Neural crest cell (in vitro differentiated cells): ENCODE measurements at places on chromosomes 5 and 9.

GRCh38 chr9:80030801-80031200 lies 459.0 kb downstream of the TLE4 start:
- no peak for DNase-seq

DNA sequence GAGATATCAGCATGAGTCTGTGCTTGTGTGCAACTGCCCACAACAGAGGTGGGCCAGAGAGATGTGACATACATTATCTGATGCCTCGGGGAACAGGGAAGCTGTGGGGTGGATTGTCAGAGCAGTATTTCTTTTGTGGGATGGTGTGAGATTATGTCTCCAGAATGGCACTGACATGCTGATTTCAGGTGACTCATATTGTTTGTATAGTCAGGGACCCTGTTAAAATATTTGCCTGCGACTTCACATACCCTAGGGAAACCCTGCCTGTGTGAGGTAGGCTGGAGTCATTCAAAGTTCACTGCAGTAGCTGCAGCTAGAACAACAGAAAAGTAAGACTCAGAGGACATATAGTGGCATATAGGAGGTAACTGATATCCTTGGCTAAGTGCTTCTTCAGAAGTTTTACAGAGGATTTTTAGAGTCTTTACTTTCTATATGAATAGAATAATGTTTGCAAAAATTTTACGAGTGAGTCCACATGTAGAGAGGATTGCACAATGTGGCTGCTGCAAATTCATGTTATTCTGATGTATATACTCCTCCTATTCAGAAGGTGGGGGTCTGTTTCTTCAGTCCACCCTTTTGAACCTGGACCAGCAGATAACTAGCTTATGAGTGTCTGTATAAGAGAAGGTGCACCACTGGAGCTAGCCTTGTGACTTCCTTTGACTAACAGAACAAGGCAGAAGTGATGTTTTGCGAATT lies 89.3 kb downstream of the MACIR start:
- no peak for DNase-seq

- DNase-seq, result no peak
Observed at GRCh38 chr9:121009650-121010049, 40.4 kb downstream of the C5 start.

- no peak for DNase-seq
Observed at GRCh38 chr5:24854350-24854749, 209.6 kb upstream of the CDH10 start.

DNA sequence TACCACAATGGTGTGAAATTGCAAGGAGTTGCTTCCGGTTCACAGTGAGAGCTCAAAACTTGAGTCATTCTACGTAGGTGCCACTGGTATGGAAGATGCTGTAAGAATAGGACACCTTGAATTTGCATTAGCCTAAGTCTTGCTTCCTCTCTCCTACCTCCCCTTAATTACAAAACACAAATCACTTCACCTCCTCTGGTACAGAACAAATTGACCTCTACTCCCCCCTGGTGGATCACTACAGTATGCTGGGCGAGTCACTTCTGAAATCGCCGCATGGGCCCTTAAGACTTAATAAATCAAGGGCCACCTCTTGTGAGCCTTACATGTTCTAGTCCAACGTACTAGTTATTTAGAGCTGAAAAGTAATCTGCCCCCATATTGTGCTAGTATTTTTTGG lies 145.3 kb upstream of the SMARCA2 start:
- peak; percentile 14 for DNase-seq

- DNase-seq, result no peak
Observed at GRCh38 chr9:90017679-90018078, 412.9 kb downstream of the GADD45G start.

- DNase-seq, result no peak
Observed at GRCh38 chr9:137228506-137228967, 1.2 kb downstream of the RNF224 start.

GRCh38 chr5:2110137-2110933 lies 227.6 kb upstream of the IRX4 start:
- DNase-seq, result no peak

GRCh38 chr9:133992780-133993634 lies 883 bp upstream of the VAV2 start:
- peak; percentile 60 for DNase-seq

GRCh38 chr5:174736331-174736721 lies 11.9 kb downstream of the MSX2 start:
- no peak for DNase-seq

GRCh38 chr9:118618849-118619248 lies 750.4 kb downstream of the BRINP1 start:
- DNase-seq, result no peak

DNA sequence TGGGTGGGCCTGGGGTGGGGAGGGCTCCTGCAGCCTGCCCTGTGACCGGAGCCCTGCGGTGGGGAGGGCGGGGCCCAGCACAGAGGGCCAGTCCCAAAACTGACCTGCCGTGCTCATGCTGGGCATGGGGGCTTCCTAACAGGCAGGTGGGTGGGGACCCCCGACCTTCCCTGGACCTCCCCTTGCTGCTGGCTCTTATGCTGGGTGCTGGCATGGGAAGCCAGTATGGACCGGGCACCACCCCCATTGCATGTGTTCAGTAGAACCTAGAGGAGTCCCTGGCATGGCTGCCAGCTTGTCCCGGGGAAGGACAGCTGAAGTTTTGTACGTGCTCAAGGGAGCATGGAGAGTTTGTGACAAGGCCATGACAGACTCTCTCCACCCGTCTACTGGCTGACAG lies 37.1 kb downstream of the WNK2 start:
- DNase-seq, result no peak

GRCh38 chr5:65037831-65038815 lies 269.4 kb downstream of the CWC27 start:
- no peak for DNase-seq

GRCh38 chr5:44645502-44645901 lies 163.2 kb upstream of the MRPS30 start:
- DNase-seq, result no peak

DNA sequence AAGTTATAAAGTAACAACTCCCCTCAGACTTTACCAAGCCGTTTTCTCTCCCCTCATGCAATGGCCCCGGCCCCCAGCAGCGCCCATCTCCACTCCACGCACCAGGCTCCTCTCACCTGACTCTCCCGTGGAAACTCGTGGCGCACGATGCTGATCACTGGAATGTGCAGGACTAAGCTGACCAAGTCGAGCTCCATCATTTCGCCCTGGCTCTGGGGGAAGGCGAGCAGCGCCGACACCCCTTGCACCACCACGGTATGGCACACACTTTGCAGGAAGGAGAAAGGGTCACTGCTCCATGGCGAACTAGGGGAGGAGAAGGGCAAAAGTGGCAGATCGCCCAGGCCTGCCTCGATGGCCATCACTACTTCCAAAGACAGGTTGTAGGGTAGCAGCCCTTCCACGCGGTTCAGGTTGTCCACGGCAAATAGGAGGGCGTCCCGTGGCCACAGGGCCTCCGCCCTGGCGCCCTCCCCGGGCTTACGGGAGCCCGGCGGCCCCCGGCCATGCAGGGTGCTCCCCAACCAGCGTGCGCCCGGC lies 1.2 kb downstream of the GRIN3A start:
- no peak for DNase-seq

DNA sequence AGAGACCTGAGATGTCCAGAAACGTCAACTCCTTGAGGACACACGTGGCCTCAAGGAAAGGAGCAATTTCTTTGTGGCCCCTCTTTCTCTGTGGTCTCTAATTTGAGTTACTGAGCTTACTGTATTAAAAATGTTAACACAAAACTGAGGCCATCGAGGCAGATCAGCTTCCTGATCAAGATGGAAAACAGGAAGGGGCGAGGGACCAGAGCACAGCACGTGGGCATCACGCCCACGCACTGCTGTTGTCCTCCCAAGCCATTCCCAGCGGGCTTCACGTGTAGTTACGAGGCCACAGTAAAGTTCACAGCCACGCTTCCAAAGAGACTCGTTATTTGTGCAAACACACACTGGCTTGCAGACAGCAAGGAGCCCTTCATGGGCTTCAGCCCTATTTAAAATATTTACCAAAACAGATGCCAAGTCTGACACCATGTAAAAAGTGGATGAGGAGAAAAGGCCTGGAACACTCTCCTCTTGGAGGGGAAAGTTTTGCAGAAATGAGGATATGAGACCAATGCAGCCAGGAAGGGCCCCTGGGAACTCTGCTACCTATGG lies 149.5 kb downstream of the ROR2 start:
- DNase-seq, result no peak

GRCh38 chr5:5351288-5351979 lies 71.0 kb upstream of the ICE1 start:
- DNase-seq, result no peak

- DNase-seq, result no peak
Observed at GRCh38 chr9:116133163-116133562, 20.4 kb upstream of the PAPPA start.

- DNase-seq, result no peak
Observed at GRCh38 chr5:132438917-132439316, 51.7 kb downstream of the IRF1 start.

DNA sequence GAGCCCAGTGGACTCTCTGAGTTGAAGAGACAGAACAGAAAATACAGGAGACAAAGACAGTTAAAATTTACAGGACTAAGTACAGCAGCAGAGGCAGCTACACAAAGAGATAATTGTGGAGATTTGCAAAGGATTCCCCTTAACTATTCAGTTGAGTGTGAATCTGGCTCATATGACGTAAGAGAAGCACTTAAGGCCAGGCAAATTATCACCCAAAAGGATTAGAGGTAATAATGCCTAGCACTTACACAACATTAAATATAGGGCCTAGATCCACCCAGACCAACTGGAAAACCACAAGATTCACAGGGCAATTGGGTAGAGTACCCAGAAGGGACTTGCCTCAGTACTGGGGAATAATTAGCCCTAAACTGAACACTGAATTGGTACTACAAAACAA lies 41.3 kb downstream of the ADAMTS6 start:
- no peak for DNase-seq

- DNase-seq, result no peak
Observed at GRCh38 chr9:133428617-133429101, 6.5 kb downstream of the ADAMTS13 start.

DNA sequence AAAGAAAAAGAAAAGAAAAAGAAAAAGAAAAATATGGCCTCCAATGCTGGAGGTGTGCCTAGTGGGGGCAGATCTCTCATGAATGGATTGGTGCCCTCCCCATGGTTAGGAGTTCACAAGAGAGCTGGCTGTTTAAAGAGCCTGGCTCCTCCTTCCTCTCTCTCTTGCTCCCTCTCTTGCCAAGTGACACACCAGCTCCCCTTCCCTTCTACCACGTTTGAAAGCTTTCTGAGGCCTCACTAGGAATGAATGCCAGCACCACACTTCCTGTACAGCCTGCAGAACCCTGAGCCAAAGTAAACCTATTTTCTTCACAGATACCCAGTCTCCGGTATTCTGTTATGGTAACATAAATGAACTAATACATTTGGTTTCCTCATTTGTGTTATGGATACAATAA lies 14.4 kb upstream of the GALNT10 start:
- DNase-seq, result no peak

GRCh38 chr5:139492700-139493192 lies 10.2 kb upstream of the STING1 start:
- DNase-seq, result no peak

DNA sequence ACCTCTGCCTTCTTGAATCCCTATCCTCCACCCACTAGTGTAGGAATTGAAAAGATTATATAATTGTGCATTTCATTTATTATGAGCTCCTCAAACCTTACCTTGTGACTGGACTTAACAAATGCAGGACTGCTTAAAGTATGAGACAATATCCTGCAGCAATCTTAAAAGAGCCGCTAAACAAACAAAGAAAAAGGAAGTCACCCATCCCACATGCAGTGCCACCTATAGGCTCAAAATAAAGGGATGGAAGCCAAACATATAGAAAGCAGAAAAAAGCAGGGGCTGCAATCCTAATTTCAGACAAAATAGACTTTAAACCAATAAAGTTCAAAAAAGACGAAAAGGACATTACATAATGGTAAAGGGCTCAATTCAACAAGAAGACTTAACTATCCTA lies 8.7 kb downstream of the PCAT7 start:
- no peak for DNase-seq

- DNase-seq, result no peak
Observed at GRCh38 chr5:54821445-54822323, 163.7 kb downstream of the ESM1 start.

GRCh38 chr5:7801891-7802614 lies 48.9 kb downstream of the CFAP90 start:
- DNase-seq, result no peak

GRCh38 chr5:13501176-13501575 lies 443.3 kb downstream of the DNAH5 start:
- no peak for DNase-seq

- no peak for DNase-seq
Observed at GRCh38 chr5:158429564-158429963, 570.6 kb upstream of the CLINT1 start.

DNA sequence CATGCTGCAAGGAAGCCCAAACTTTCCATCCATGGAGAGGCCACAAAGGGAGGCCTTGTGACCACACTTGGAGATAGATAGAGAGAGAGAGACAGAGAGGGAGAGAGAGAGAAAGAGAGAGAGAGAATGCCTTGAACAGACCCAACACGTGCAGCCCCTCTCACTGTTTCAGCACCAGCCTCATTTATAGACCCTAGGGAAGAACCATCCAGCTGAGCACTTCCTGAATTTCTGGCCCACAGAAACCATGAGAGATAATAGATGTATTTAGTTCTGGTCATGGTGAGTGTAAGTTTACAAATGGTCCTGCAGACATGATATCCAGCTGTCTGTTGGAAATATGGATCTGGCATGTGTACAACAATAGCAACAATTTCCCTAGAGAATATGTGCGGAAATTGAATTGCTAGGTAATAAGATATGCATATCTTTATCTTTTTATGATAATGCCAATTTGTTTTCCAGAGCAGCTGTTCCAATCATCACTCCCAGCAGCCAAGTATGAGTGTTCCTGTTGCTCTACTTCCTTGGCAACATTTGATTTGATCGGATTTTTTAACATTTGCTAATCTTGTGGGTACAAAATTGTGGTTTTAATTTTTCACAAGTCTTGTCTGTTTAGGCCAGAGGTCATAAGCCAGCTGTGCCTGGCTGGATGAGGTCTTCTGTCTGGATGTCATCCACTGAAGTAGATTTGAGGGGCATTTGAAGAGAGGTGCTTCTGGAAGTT lies 217.3 kb upstream of the IL12B start:
- no peak for DNase-seq

DNA sequence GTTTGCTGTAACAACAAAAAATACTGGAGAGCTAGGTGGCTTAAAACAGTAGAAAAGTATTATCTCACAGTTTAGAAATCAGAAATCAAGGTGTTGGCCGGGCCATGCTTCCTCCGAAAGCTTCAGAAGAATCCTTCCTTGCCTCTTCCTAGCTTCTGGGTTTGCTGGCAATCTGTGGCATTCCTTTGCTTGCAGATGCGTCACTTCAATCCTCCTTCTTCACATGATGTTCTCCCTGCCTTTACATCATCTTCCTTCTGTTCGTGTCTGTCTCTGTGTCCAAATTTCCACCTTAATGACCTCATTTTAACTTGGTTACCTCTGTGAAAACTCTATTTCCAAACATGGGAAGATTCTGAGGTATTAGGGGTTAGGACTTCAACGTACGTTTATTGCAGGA lies 90.4 kb upstream of the CHD1 start:
- no peak for DNase-seq

DNA sequence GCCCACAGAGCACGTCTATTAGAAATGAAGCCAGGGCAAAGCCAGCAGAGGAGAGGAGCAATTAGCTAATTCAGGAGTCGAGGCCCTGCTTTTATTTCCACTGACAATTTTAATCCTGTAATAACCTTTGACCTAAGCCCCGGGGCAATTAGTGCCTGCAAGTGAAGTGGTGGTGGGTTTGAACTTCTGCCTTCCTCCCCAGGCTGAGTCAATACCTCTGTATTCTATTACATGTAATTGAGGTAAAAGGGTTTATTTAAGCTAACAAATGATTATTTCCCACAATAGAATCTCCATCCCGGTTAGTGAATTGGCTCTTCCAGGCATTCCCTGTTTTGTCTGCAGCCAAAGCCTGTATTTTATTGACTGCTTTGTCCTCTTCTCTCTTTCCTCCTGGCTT lies 49.9 kb downstream of the FGF18 start:
- no peak for DNase-seq
